ENCODE measurements at places on chromosomes 12 and 14.

DNA sequence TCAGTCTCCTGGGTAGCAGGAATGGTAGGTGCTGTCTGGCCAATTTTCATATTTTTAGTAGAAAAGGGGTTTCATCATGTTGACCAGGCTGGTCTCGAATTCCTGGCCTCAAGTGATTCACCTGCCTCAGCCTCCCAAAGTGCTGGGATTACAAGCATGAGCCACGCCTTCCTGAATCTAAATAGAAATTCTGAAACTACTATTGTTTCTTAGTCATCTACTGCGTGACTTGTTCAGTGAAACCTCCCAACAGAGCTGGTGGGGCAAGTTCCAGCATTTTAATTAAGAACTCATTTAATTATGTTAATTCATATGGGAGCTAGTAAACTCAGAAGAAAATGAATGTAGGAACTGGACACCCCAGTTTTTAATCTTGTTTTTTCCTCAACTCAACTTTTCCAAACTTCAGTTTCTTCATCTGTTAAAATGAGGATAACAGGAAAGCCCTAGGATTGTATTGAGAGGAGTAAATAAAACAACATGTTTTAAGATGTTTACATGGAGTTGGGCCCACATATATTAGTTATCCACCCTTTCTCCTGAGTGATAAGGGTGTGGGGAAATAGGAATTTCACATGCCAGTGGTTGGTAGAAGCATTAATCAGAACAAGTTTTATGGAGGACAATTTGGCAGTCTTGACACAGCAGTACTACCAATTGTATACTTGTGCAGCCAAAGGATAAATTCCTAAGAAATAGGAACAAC, 335.8 kb upstream of the E2F7 start:
- DNase-seq, result no peak

DNA sequence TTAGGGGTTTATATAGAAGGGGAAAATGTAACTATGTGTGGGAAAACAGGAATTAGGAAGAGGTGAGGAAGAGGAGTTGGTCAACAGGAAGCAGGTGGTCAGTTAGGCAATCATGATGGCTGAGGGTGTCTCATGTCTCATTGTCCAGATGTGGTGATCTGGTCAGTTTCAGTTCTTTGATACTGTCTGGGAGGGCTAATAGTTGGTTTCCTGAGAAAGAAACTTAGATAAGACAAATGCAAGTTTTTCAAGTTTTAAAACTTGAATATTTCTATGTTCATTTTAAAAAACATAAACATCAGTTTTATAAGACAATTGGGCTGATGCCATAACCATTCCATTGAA, 1121.8 kb upstream of the USP15 start:
- DNase-seq, result no peak

DNA sequence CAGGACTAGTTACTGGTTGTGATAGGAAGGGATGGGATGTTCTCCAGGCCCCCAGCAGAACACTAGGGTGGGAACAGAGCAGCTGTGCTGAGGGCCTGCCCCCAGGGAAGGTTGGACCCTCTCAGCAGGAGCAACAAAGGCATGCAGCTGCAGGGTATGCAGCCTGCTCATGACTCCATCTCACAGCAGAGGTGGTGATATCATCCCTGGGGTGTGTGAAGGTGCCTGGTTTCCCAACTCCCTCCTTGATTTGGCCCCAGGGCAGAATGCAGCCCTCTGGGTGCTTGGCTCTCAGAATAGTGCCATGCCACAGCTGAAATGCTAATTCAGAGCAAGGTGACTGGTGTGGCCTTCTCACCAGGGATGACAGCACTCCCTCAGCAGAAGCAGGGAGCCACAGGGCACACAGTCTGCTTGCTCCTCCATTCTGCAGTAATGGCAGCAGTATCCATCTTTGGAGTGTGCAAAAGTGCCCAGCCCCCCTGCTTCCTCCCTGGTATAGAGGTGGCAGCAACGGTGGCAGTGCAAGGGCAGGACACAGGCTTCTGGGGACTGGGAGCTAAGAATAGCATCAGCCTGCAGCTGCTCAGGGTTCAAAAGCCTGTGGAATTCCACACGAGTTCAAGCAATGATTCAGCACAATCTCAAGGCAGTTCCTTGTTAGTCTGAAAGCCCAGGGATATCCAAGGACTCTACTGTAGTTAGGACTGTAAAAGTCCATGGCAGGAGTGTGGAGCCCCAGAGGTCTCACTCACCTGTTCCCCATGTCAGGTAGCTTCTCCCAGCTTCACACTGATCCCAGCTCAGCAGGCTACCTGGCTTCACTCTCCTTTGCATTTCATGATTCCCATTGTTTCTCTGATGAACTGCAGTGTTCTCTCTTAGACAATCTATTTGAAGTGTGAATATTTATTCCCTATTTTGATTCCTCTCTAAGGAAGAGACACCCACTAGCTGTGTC, 298.1 kb upstream of the FOXG1 start:
- no peak for DNase-seq

DNA sequence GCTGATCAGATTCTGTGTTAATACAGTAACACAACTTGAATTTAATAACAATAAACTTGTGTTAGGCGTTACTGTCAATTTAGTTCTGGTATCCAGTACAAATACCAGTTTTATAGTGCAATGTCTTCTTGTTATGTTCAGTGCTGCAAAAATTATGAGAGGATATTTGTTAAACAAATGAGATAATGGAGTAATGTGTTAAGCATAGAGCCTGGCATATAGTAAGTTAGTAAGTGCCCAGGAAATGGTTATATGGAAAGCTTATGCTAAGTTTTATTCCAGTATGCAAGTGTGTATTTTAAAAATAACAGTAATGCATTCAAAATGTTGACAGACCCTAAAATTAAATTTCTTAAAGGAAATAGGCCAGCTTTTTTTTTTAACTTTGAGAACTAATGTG, 1.8 kb downstream of the VRK1 start:
- no peak for DNase-seq

DNA sequence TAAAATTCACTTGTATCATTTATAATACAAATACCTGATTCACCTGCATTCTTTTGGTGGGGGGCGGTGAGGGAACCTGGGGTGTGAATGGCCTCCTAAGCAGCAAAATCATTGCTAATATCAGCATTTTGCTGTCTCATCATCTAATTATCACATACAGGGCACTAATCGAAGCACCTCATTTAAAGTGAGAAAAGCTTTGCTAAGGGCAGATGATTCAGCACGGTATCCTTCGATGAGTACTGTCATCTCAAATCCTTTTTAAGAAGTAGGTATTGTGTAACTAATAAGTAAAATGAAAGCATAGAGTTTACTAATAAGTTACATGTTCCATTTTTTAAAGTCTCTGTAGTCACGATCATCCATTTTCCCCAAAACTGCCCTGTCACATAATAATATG, 278.1 kb upstream of the SOX5 start:
- no peak for DNase-seq

GRCh38 chr12:92968176-92968813, 39.2 kb upstream of the EEA1 start:
- DNase-seq, result no peak

DNA sequence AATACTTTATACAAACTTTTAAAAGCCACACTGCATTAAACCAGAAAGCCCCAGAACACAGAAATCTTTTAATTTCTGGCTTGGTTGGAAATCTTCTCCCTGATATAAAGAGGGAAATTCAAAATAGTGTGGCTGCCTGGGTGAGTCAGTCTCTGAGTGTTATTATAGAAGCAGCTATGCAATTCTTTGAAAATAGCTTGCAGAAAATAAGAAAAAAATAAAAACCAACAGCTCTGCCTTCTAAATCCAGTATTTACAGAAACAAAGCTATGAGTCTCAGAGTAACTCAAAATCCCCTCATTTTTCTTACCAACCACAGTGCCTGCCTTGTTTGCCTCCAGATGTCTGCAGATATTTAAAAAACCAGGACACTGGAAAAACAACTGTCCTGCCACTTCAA, 68.6 kb upstream of the FERMT2 start:
- no peak for DNase-seq

DNA sequence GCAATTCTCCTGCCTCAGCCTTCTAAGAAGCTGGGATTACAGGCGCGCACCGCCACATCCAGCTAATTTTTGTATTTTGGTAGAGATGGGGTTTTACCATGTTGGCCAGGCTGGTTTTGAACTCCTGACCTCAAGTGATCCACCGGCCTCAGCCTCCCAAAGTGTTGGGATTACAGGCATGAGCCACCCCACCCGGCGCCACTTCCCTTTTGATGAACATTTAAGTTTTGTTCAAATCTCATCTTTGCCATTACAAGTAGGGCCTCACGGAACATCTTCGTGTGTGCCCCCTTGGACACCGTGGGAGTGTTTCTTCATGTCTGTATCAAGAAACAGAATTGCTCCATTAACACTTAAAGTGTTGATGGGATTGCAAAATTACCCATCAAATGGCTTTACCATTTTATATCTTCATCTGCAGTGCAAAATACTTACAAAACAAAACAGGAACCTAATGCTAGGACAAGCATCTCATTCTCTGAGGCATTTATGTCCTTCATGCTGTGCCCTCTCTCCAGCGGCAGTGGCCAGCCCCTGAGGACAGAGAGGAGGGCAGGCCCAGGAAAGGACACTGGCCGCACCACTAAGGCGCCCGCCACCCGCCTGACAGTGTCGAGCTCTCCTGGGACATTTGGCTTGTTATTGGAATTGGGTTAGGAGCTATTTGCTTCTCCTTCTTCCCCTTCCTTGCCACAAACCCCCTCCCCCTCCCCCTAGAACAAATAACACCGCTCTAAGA, 61.7 kb downstream of the RFX4 start:
- no peak for DNase-seq

DNA sequence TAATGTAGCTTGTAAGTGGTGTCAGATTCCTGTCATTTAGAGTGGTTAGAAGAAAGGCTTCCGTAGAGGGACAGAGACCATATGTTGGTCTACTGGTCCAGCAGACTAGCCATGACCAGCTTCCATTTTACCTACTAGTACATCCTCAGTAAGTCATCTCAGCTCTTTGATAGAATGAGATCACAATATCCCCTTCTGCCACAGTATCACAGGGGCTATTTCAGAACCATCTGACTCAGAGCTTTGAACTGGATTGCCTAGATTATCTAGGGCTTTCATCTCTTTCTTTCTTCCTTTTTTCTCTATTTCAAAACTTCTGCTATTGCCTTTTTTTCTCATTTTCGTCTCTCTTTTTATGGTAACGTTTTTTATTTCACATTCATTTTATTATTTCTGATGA, 4.7 kb downstream of the ZDHHC17 start:
- no peak for DNase-seq

DNA sequence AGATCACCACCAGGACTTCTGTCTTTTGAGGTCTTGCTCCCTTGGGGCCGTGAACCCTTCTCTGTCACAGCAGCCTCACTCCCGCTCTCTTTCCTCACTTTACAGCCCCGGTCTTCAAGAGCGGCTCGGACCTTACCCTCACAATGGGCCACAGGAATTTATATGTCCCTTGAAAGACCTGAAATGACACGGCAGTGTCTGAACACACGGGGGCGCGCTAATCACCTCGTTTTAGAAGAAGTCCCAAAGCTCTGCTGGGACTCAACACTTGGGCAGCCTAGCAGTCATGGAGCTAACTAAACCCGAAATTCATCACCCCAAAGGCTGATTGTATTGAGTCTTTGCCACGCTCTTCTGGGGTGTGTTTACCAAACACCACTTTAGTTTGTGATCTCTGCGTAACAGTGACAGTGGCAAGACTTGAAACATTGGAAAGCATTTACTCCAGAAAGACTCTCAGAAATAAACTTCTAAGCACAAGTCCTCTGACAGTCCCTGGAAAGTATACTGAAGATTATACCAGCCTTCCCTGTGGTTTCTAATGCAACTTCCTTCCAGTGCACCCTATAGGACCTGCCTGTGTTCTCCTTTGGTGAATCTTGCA, 29.0 kb downstream of the SERPINA11 start:
- peak; percentile 44 for DNase-seq

DNA sequence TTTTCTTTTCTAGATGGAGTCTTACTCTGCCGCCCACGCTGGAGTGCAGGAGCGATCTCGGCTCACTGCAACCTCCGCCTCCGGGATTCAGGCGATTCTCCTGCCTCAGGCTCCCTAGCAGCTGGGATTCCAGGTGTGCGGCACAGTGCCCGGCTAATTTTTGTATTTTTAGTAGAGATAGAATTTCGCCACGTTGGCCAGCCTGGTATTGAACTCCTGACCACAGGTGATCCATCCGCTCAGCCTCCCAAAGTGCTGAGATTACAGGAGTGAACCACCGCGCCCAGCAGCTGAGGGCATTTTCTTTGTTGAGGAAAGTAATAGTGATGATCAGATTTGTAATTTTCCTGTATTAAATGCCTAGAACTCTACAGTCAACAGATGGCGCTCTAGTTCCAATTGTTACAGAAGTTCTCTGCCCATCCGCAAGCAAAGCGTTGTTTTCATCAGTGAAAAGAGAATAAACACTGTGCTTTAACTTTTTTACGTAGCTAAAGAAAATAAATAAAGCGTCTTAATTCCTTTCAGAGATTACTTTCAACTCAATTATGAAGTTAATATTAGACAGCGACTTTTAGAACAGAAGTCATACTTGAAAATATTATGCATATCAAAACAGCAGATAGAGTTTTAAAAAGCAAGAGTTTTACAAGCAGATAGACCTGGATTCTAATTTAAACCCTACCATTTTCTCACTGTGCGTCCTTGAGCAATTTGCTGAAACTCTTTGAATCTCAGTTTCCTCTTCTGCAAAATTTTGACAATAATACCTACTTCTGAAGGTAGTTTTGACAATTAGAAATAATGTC, 335.1 kb downstream of the DUSP6 start:
- DNase-seq, result peak; percentile 28

- DNase-seq, result peak; percentile 75
Observed at GRCh38 chr12:8032242-8033152, at the start of gene FOXJ2. FOXJ2 (plus strand) TSS chr12:8032716; CDS start chr12:8039833, 7,117 bp downstream.

- no peak for DNase-seq
Observed at GRCh38 chr12:1309613-1310012, 284.8 kb downstream of the FBXL14 start.

DNA sequence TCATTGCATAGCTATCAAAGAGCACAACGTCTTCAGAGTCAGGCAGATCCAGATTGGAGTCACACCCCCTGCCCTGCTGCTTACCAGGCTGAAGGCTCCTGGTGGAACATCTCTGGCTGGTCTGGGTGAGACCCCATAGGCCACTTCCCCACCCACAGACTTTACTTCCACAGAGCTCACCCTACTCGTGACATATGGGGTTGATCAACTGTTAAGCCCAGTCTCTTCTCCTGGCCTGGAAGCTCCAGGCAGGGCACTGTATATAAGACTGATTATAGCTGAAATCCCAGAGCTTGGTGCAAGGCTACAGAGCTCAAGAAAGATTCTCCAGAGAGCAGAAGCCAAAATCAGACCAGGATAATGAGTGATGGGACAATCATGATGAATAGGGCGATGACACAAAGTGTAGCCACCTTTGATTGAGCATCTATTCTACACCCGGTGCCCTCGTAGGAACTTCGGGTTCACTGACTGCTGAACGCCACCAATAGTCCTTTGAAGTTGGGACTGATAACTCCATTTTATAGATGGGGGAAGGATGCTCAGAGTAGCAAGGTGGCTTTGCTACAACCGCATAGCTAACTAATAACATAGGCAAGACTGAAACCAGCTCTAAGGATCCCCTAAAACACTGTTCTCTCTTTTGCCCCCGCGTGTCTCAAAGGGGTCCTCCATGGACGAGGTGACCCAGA, 287.8 kb downstream of the BCL11B start:
- no peak for DNase-seq

GRCh38 chr12:32298917-32299316, 100.4 kb upstream of the FGD4 start:
- DNase-seq, result no peak
